ENCODE measurements at places on chromosomes 4 and X.

- no peak for DNase-seq
Observed at GRCh38 chr4:10891866-10892265, 207.3 kb upstream of the CLNK start.

DNA sequence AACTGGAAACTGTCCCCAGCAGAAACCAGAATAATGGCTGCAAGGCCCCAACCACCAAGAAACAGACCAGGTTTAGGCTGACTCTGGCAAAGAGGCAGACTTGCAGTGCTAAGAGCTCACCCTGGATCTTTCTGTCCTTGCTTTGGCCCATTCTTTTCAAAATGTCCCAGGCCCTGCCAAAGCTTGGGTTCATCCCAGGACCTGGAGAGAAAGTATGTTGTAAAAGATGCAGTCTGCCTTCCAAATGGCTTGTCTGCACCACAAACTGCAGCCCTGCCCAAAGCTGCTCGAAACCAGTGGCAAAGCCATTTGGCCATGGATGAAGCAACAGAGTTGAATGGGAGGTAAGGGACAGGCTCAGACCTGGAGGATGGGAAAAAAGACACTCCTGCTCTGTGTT is 38.0 kb upstream of the LNX1 start:
- DNase-seq: no peak

DNA sequence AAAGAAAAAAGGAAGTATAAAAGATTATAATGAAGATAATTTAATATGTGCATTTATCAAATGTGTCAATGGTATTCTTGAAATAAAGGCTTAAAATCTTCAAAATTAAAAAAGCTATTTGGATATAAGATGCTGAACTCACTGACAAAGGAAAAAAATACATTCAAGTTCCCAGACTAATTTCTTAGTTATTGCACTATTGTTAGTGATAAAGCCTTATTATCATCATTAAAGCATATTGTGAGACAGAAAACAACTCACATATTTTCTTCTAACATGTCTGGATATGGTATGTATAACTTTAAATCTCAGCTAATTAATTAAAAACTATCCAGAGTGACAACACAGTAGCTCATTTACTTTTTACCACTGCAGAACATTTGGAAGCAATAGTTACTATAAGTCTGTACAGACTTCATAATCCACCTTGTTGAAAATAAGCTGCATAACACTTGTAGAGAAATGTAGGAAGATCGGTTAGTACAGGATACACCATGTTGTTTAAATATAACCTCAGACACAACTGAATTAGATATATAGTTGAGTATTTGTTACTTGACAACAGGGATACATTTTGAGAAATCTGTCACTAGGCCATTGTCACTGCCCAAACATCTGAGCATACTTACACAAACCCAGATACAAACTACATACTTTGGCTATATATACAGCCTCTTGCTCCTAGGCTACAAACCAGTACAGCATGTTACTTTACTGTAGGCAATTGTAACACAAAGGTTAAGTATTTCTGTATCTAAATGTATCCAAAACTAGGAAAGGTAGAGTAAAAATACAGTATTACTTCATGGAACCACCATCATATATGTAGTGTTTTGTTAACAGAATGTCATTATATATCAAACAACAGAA is 12.8 kb upstream of the FAM200B start:
- DNase-seq: no peak

DNA sequence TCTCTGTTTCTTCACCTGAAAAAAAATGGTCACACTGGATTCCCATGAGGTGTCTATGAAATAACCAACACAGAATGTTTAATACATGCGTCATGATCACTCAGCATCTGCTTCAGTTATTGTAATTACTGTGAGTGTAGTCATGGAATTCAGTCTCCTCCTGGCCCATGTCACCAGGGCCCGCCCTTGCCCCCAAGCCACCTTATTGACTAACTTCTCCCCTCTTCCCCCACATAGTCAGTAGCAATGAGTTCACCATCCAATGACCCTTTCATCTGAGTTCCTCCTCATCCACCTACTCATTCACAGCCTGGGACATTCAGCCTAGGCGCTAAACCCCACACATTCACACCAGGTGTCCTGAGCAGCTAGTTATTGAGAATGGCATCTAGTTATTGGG is 15.6 kb downstream of the PNMA6F start:
- DNase-seq: no peak

- peak; percentile 69 for DNase-seq
Observed at GRCh38 chr4:147453561-147454141, 27.2 kb upstream of the EDNRA start.

DNA sequence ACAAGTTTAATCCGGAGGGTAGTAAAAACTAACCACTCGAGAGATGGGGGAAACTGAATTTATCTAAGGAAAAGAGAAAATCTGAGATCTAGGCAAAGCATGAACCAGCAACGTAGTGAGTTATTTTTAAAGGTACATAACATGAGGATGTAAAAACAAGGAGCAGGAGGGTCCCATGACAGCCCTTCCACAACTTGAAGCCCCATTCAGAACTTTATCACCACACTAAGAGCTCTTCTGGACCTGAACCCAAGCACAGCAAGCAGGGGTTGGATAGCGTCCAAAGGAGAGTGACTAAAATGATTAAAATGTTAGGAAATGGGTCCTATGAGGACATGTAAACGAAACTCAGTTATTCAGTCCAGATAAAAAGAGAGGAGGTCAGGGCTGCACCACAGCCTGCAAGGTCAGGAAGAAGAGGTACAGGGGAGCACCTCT is 16.2 kb downstream of the SH3RF1 start:
- DNase-seq: peak; percentile 59

- no peak for DNase-seq
Observed at GRCh38 chr4:42425146-42426065, 28.1 kb downstream of the SHISA3 start.

DNA sequence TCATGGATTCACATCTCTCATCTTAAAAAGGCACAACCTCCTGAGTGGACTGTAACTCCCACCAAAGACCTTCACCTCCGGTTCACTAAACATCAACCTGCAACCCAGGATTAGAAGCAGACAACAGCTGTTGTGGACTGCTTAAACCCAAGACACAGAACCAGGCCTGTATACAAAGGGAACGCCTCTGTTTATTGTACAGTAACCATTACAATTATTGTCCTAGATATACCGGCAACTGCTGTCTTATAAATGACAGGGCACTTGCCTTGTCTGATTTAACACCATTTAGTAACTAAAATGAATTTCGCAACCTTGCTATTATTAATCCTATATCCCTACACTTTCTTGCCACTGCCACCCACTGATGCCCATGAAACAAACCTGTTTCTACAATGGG is 22.8 kb upstream of the CSTF2 start:
- no peak for DNase-seq

DNA sequence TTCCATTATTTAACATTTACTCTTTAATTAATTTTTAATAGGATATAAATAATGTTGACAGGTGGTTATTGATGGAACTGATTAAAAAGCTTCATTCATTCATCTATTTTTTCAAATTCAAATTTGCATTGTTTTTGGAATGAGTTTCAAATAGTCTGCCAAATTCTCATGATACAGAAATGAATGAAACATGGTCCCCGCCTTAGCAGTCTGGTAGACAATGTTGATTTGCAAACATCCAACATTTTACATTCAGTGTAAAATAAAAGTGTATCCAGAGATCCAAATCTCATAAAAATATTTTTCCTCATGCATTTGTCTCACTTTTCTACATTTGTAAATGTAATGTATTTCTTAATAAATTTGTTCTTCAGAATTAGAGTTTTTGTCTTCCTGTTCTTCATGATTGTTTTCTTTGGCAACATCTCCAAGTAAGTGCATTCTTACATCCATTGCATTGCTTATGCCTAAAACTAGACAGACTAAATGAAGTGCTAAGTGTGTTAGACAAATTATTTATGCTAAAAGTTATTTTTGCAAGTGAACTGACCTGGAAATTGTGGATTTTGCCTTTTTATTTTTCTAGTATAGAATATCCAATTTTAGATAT is 142.3 kb downstream of the PCDH18 start:
- no peak for DNase-seq

GRCh38 chrX:123425904-123426303 is 241.8 kb downstream of the GRIA3 start:
- DNase-seq: peak; percentile 38

- no peak for DNase-seq
Observed at GRCh38 chr4:123835831-123836590, 439.4 kb downstream of the SPRY1 start.

- no peak for DNase-seq
Observed at GRCh38 chr4:41725254-41725653, 23.3 kb downstream of the PHOX2B start.

DNA sequence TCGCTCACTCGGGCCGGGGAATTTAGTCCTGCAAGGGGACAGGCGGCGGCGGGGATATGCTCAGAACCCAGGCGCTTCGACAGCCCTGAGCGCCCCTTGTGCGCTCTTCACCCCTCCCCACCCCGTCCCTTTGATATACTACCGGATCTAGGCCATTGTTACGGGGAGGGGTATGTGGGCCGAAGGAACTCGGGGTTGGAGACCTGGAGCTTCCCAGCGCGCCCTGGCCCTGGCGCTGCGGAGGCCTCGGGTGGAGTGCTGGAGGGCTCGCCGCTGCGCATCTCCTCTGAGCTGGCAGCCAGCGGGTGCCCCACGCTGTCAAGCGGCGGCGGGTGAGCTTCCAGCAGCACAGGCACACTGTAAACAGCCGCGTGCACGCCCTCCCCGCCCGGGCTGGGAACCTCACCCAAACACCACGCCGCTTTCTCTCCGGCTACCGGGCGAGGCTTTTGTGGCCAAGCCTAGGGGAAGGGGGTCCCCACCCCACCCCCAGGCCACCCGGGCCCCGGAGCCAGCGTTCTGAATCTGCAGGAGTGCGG is 54.5 kb upstream of the BCOR start:
- DNase-seq: no peak

DNA sequence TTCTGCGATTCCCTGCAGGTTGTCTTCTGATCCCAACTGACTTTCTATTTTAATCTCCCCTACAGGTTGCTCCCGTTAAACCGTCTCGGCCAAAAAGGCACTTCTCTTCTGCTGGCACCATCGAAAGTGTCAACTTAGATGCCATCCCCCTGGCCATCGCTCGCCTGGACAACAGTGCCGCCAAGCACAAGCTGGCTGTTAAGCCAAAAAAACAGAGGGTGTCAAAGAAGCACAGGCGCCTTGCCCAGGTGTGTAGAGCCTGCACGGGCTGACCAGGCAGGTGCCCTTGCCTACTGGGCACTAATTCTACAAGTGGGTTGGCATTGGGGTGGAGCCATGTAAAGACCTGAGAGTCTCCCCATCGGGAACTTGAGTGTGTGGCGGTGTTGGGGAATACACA is 74.2 kb downstream of the AASDH start:
- no peak for DNase-seq

- DNase-seq: no peak
Observed at GRCh38 chrX:39152106-39152649, 350.9 kb downstream of the MID1IP1 start.

GRCh38 chrX:66016905-66017658 is 22.8 kb downstream of the VSIG4 start:
- DNase-seq: no peak

GRCh38 chr4:104735174-104735573 is 240.5 kb upstream of the CXXC4 start:
- DNase-seq: no peak

- DNase-seq: peak; percentile 31
Observed at GRCh38 chr4:78653655-78654054, 102.1 kb downstream of the ANXA3 start.

DNA sequence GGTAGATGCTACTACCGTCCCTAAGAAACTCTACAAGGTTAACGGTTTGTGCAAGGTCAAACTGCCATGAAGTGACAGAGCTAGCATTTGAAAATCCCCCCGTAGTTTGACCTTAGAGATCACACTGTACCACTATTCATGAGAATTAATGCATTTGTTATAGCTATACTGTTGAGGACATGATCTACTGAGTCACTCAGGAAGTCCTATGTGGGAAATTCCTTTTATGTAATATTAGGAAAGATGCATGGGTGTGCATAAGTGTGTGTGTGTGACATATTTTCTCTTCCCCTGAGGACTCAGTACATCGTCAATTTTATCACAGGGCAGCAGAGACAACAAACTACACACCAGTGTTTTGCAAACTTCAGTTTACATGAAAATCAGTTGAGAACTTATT is 141.1 kb downstream of the FBXW7 start:
- DNase-seq: peak; percentile 39

GRCh38 chrX:79147477-79147876 is 3.0 kb downstream of the GPR174 start:
- DNase-seq: no peak

- no peak for DNase-seq
Observed at GRCh38 chr4:183347146-183347545, 24.9 kb upstream of the CLDN24 start.

DNA sequence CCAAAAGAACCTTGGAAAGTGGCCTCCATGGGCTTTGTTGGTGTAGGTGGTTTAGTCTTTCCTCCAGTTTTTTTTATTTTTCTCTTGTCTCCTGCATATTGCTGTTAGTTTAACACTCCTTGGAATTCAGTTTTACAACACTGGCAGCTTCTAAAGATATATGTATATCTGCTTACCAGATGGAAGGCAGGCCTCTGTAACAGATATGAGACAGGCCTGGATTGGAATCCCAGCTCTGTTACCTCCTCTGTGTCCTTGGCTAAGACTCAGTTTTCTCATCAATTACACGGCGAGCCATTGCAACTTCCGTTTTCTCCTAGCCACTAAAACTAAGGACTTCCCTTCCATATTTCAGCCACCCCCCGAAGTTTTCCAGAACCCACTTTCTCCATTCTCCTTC is 133.4 kb upstream of the SMAD1 start:
- DNase-seq: no peak

DNA sequence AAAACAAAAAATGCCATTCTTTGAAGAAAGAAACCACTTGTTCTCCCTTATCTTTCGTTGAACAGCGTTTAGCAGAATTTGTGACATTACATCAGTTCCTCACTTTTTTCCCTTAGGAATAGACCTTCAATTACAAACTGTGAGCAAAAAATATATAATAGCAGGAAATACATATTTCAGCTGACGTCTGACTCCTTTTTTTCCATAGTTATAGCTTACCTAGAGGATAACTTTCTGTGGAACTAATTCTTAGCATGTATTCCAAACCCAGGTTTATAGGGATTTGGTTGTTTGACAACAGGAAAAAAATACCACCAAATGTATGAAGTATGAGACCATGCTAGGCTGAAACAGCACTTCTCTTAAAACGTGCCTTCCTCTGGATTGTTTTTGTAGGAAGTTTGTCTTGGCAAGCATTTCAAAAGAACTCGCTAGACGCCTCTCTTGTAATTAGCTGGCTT is 2.0 kb upstream of the LIMCH1 start:
- DNase-seq: no peak

GRCh38 chr4:4216648-4217047 is 10.1 kb downstream of the OTOP1 start:
- peak; percentile 67 for DNase-seq

DNA sequence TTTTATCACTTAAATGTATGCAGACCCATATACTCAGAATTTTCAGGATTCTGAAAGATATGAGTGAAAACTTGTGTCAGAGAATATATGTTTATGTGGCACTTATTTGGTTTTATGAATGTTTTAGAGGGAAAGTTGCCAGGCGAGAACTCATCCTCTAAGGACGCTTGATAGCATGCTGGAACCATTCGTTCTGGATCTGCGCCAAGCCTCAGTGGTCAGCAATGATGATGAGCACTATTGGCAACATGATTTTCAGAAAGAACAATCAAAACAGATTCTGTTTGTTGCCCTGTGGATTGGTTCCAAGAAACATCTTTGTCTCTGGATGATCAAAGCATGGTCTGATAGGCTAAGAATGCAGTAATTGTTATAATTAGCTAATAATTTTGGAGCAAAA is 32.1 kb upstream of the RAPGEF2 start:
- peak; percentile 26 for DNase-seq
